NCI-H510A treated with DMSO at 0.1 percent for 48 hours (cell line): ENCODE measurements at places on chromosomes 3 and 15.

DNA sequence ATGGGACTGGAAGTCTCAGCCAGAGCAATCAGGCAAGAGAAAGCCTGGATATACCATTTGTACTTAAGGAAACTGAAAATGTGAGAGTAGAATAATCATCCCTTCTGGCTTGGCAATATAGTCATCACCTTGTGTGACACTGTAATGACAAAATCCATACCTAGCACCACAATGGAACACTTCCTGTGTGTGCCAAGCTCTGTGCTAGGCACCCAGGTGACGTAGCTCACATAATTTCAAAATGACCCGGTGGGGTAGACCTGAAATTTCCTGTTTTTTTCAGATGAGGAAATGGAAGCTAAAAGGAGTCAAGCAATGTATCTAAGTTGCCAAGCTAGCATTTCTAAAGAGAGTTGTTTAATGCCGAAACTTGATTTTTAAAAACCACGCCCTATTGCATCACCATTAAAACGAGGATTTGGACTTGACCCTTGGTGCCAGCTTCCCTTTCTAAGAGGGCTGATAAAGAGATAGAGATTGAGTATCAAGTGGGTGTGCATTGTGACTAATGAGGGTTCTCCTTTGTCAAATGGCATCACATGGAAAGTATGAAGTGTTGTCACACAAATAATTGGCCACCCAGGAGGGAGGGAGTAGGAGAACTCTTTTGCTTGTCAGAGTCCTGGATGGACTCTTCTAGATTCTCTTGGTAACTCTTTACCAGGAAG is 141.3 kb upstream of the PDZRN3 start:
- DNase-seq, result no peak

GRCh38 chr3:41175365-41175764 is 23.9 kb upstream of the CTNNB1 start:
- no peak for DNase-seq

DNA sequence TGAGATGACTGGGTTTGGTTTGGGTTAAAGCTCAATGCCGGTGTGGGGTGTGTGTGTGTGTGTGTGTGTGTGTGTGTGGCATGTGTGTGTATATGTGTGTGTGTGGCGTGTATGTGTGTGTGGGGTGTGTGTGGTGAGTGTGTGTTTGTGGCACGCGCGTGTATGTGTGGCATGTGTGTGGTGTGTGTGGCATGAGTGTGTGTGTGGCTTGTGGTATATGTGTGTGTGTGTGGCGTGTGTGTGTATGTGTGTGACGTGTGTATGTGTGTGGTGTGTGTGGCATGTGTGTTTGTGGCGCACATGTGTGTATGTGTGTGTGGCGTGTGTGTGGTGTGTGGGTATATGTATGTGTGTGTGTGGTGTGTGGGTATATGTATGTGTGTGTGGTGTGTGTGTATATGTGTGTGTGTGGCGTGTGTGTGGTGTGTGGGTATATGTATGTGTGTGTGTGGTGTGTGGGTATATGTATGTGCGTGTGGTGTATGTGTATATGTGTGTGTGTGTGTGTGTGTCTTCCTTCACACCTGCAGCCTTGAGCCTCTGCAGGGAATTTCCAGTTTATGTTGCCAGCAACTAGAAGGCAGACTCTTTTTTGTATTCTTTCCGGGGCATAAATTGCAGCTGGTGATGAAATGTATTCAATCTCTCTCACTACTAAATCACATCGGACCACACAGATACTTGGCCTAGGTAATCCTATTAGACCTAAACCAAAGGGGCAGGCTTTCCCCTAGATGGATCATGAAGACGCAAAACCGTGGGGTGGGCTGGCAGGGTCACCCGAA is 34.8 kb downstream of the CHRD start:
- DNase-seq, result no peak

GRCh38 chr15:95087253-95087609 is 855.9 kb downstream of the MCTP2 start:
- DNase-seq, result no peak

GRCh38 chr15:100224206-100225185 is 117.3 kb downstream of the ADAMTS17 start:
- no peak for DNase-seq

DNA sequence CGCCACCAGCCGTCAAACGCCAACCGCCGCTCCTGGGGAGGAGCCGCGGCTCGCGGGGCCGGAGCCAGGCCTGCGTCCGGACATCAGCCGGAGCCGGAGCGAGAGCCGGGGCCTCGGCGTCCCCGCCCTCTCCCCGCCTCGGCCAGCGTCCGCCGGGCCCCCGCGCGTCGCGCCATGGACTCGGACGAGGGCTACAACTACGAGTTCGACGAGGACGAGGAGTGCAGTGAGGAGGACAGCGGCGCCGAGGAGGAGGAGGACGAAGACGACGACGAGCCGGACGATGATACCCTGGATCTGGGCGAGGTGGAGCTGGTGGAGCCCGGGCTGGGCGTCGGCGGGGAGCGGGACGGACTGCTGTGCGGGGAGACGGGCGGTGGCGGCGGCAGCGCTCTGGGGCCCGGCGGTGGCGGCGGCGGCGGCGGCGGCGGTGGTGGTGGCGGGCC is 359 bp downstream of the ARIH1 start:
- no peak for DNase-seq

DNA sequence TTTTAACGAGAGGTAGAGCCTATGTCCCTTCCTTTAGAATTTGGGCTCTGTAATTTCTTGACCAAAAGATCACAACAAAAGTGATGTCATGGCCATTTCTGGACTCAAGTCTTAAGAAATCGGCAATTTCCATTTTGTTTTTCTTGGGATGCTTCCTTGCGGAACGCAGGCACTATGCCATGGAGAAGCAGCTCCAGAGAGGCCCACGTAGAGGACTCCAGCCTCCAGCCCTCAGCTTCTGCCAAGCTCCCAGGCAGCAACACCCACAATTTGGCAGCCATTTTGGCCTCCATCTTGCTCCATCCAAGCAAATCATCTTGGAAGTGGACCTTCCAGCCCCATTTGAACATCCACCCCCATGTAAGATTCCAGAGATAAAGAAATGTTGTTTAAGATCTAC is 6.0 kb upstream of the GPD1L start:
- DNase-seq, result no peak

GRCh38 chr15:80694611-80695098 is 455 bp upstream of the ABHD17C start:
- no peak for DNase-seq

GRCh38 chr15:100760357-100760903 is 119.2 kb upstream of the ALDH1A3 start:
- DNase-seq, result no peak

GRCh38 chr3:194215392-194215791 is 79.4 kb downstream of the HES1 start:
- DNase-seq, result no peak

GRCh38 chr3:111335512-111336303 is 206.3 kb upstream of the CD96 start:
- DNase-seq, result no peak

DNA sequence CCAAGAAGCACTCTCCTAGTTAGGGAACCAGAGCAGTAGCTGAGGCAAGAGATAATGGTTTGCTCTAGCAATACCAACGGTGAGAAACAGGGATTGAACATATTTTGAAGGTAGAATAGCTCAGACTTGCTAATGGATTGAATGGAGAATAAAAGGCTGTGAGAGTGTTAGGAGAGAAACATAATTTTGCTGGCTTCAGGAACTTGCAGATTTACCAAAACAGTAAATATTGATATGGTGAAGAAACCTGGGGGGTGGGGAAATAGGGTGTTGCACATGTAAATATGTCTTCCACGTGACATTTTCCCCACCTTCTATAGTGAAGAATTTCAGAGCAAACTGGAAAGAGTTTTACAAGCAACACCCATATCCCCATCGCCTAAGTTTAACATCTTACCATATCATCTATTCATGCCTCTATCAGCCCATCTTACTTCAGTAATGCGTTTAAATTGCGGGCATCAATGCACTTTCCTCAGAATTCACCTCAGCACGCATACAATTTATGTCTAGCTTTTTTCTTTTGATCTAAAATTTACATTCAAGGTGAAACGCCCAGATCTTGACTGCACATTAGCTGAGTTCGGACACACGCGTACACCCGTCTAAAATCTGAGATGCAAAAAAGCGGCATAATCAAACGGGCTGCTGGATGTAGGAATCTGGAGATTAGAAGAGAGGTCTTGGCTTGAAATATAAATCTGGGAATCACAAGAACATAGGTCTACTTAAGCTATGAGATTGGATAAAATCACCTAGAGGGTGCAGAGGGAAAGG is 891 bp upstream of the NR1D2 start:
- DNase-seq, result no peak

GRCh38 chr15:97196048-97197014 is 764.2 kb upstream of the ARRDC4 start:
- no peak for DNase-seq

DNA sequence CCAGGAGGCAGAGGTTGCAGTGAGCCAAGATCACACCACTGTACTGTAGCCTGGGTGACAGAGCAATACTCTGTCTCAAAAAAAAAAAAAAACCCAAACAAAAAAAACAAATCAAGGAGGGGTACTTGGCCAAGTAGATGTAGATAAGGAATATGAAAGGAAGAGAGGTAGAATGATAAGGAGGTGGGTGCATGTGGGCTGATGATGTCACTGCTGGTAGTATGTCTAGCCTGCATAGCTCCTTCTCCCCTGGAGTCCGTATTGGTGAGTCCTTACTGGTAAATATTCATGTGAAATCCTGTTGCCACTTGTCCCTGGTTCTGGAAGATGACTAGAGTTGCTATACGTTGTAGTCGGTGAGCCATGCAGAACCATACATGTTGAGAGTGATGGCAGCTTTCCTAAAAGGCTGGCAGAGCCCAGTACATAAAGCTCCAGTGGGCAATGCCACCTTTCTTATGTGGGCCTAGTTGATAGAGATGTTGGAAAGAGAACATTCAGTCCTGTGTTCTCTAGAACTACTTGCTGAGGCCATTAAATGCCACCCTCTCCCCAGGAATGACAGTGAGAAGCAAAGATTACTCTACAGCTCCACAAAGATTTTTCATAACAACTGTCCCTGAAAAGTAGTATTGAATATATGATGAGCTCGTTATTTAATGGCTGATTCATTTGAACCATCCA is 11.0 kb downstream of the KAT2B start:
- no peak for DNase-seq

DNA sequence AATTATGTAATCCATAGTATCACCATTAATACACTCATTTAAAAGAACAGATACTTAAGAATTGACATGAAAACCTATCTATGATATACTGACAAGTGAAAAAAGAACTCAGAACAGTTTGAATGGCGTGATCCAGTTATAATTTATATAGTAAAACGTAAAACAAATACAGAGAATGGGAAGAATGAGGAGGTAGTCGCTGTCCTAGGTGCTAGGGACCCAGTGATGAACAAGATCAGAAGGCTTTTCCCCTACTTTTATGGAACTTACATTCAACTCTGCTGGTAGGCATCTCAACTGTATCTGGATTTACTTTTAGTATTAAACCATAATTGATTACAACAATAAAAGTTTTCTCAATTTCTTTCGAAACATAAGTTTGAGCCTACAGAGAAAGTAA is 31.8 kb downstream of the GSK3B start:
- DNase-seq, result no peak

GRCh38 chr3:101513419-101513986 is 491 bp upstream of the SENP7 start:
- no peak for DNase-seq

- no peak for DNase-seq
These were observed 385.7 kb downstream of the LSAMP start for GRCh38 chr3:116059421-116060096.

DNA sequence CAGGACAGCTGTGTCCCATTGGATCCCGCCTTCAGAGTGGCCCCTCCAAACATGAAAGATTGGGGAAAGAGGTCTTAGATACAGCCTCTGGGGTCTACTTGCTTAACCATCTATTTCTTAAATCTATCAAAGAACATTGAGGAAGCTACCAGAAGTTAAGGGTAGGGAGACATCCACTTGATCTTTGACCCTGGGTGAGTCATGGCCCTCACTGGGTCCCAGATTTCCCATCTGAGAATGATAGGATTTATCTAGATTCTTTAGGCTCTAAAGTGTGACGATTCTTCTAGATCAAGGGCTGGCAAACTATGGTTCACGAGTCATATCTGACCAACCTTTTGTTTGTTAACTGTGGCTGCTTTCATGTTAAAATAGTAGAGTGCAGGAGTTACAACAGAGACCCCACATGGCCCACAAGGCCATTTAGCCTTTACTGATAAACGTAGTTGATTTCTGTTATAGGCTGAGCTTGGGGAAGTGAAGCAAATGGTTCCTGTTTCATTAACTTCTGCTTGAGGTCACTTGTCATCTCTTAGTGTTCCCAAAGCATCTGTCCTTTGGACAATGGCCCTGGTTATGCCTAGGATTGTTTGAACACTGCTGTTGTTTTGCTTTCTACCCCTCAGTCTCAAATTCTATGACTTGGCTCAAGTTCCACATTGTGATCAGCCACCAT is 8.0 kb downstream of the MUC13 start:
- DNase-seq, result no peak

DNA sequence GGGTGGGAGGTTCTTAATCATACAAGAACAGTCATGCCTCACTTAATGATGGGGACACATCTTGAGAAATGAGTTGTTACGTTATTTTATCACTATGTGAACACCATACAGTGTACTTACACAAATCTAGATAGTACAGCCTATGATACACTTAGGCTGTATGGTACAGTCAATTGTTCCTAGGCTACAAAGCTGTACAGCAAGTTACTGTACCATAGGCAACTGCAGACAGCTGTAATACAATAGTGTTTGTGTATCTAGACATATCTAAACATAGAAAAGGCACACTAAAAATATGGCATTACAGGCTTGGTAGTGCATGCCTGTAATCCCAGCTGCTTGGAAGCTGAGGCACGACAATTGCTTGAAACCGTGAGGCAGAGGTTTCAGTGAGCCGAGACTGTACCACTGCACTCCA is 55.7 kb upstream of the PLXND1 start:
- no peak for DNase-seq

DNA sequence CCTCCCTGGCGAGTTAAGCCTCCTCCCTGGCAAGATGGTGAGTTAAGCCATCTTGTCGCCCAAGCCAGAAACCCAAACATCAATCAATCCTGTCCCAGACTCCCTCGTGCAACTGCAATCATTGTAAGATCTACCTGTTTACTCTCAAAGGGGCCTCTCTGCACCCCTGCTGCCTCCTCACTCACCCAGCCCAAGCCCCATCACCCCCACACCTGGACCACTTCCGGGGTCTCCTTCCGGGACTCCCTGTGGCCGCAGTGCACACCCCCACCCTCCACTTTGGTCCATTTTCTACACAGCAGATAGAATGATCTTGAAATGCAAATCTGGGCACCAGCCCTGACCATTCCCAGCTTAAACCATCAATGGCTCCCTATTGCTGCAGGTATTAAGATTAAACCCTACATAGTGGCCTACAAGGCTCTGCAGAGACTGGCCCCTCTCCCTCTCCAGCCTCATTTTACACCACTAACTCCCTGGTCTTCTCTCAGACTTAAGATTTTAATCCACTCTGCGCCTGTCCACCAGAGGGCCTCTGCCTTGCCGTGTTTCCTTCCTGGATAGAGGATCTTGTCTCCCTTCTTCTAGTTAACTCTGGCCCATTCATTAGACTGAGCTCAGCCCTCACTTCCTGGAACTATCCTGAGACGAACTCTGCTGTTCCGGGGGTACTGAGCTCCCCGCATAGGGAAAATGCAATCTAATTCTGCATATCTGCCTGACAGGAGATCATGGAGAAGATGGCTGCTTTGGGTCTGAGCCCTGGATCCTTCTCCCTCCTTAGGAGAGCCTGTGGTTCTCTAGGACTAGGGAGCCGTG is 41.9 kb upstream of the SLC6A1 start:
- DNase-seq, result peak; percentile 1
